ENCODE measurements at places on chromosomes 5 and 9.

GRCh38 chr5:112914584-112914983, 7.4 kb downstream of the REEP5 start:
- no peak for DNase-seq

DNA sequence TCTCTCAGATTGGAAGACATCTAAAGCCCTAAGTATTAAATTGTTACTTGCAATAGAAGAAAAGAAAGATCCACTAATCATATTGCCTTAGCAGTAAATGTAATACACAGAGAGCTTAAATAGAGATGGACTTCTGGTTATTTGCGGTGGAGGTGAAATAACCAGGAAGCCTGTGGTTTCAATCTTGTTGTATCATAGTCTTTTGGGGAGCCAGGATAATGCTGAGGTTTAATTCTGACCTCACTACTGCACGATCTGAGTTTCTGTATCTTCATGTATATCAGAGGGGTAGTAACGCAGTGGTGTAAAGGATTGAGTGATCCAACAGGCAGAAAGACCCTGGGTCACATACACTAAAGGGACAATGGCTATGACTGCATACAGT, 71.7 kb downstream of the ANKRD55 start:
- no peak for DNase-seq

GRCh38 chr5:14668181-14668591, 3.7 kb downstream of the OTULIN start:
- no peak for DNase-seq

DNA sequence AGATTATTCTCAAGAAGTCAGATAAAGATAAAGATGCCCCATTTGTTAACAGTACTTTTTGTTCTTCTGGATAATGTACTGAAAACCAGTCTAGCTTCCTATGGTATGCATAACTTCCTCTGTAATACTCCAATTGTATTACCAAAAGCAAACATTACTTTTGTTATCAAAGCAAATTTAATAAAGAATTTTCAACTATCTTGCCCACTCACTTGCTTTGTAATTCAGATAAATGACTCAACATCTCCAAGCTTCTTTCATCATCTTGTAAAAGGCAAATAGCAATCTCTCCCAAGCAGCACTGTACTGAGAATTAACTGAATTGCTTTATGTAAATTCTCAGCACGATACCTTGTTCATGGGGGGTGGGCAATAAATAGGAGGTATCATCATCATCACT, 98.3 kb downstream of the NFIB start:
- no peak for DNase-seq

DNA sequence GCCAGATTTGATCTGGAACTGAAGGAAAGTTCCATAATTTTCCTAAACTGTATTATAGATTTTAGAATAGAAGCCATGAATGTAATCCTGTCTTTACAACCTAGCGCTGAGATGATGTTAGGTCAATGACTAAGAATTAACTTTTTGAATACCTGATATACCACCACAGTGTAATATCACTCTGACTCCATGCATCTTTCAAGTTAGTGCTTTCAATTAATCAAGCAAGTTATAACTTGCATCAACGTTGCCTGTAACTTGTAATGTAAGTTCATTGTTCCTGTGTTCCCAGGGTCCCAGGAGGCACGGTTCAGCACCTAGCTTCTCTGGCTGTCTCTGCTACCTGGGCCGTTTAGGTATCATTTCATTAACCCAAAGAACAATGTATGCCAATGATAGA, 139.3 kb downstream of the CSNK1G3 start:
- no peak for DNase-seq

GRCh38 chr9:137405677-137406081, 17.3 kb downstream of the EXD3 start:
- DNase-seq = no peak

GRCh38 chr9:134891053-134891452, 10.4 kb downstream of the FCN2 start:
- no peak for DNase-seq

- no peak for DNase-seq
These were observed 1.4 kb upstream of the SPATA6L start for GRCh38 chr9:4667681-4668080.

- DNase-seq = no peak
These were observed 119.8 kb downstream of the SSBP2 start for GRCh38 chr5:81631124-81631523.

GRCh38 chr5:127518319-127518621, 830 bp downstream of the PRRC1 start:
- DNase-seq = no peak

DNA sequence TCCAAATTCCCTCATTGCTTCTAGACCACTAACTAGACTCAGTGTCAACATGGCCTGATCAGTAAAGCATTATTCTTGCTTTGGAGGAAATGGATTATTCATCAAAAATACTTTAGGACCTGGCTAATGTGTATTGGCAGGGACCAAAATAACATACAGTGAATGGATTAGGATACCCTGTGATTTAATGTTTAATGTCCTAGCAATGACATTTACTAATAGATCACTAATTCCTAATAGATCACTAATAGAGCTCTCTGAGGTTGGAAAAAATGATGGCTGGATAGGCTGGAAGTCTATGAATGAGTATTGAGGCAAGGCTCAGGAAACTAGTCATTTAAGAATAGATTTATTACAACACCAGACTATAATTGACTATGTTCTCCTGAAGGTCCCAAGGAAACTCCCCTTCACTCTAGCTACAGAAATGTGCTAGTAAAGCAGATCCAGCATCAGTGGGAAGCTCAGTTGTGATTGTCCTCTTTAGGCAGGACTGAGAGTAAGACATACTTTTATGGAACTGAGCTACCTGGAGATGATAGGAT, 46.1 kb upstream of the CHSY3 start:
- no peak for DNase-seq

GRCh38 chr9:27209034-27209433, 87.9 kb downstream of the EQTN start:
- no peak for DNase-seq

- no peak for DNase-seq
These were observed 287.9 kb downstream of the AGTPBP1 start for GRCh38 chr9:85453850-85454249.

DNA sequence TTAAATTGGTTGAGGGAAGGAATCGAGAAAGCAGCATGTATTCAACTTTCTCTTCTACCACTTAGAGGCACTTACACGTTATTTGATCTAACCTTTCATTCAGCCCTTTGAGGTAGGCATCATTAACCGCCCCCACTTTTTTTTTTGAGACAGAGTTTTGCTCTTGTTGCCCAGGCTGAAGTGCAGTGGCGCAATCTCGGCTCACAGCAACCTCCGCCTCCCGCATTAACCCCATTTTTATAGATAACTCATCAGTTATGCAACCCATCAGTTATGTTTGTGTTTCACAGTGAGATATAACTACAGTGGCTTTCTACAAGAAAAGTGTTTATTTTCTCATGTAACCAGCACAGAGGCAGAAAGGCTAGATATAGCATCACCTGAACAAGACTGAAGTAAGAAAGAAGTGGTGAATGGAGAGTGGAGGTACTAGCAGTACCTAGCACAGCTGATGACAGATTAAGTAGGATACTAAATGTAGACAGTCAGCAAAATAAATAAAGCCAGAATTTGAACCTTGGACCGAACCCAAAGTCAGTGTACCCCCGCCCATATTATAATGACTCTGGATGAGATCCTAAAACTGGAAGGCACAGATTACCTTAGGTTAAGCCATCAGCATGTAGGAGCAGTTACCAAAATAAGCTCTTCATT, 91.2 kb downstream of the PJA2 start:
- DNase-seq = peak; percentile 45

- peak; percentile 30 for DNase-seq
These were observed at the start of gene FAM163B for GRCh38 chr9:133609311-133610098. TSS of gene FAM163B (minus strand) at chr9:133609389. CDS start at chr9:133580223, 29,166 bp downstream.

DNA sequence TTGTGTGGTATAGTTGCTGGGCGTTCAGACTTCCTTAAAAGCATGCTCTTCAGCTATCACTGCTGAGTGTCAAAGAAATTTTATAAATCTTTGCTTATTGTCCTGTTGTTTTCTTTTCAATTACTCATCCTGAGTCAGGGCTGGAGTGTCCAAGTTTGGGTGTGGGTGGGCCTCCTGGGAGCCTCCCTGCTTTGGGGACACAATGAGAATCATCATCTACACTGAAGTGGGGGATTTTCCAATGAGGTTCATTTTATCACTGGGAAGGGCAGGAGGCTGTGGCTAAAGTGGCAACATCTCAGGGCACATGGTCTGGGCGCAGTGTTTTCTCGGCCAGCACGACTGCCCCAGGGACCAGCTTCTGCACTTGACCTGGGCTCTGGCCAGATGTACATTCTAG, 19.5 kb downstream of the GFPT2 start:
- no peak for DNase-seq

DNA sequence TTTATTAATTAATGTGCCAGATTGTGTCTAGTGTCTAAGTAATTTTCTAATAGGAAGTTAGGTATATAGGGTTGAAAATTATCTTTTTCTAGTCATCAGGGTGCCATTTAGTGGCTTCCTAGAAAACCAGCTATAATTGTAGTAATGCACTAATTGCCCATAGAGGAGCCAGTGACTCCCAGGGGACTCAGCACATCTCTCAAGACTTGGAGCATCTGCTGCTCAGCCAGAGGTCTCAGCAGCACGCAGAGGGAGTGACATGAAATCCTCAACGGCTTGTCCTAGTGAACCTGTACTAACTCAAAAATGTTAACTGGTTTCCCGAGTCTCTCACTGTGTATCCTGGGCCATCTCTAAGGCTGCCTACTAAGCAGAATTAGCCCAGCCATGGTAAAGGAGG, 78.2 kb upstream of the MAN2A1 start:
- peak; percentile 25 for DNase-seq

- no peak for DNase-seq
These were observed 37.1 kb downstream of the PRDM6 start for GRCh38 chr5:123125962-123126732.

Measured in putamen (tissue), 1 donor.